ENCODE measurements at places on chromosomes 1 and 21. TPM values are rescaled to one million over a fixed set of nuclear protein-coding genes. Genes with fewer than 3 reads are reported as not detected.

- no peak for DNase-seq
Observed at GRCh38 chr1:150875197-150876118, 941 bp downstream of the ARNT start.

DNA sequence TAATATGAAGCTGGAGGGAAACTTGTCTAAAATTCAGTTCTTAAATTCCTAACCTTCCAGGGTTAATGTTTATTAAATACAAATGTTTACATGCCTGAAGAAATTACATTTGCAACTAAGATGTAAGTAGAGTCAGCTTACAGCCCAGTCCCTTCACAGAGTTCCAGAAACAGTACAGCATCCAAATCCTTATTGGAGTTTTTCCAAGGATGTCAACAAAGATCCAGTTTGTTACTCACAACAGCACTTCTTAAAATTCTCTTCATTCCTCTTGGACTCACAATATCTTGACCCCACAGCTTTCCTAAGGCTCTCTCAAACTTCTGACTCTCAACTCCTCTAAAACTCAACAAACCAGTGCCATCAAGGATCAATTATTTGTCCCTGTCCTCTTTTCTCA is 50.1 kb upstream of the RWDD3 start:
- no peak for DNase-seq

- DNase-seq: no peak
Observed at GRCh38 chr1:242030071-242030470, 31.2 kb upstream of the MAP1LC3C start.

GRCh38 chr1:68173936-68174737 is 58.2 kb downstream of the WLS start:
- DNase-seq: no peak

DNA sequence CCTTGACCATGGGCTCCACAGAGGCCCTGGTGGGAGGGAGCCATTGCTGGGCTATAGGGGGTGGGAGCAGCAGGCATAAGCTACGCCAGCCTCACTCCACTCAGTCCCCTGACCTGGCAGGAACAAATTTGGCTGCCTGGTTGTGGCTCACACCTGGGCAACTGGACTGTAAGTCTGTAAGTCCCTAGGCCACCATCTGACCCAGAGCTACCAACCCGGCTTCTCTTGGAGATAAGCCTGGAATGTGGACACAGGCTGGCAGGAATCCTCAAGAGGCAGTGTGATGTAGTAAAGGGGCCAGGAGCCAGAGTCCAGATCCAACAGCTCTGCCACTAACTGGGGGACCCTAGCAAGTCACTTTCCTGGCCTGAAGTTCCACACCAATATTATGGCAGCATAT is 11.4 kb downstream of the NCF2 start:
- DNase-seq: no peak

GRCh38 chr1:32246888-32247273 is at the start of gene FAM167B:
FAM167B (plus strand) TSS chr1:32247222; CDS start chr1:32247422, 200 bp downstream.
- no peak for DNase-seq

Gene SIM2
- 0.03 TPM for polyA plus RNA-seq

Gene C1orf226
- polyA plus RNA-seq: 0.06 TPM

Gene PBX1
- polyA plus RNA-seq: 3.5 TPM

Gene CCDC27
- polyA plus RNA-seq: not detected
